ENCODE measurements at places on chromosomes 7 and 10.

DNA sequence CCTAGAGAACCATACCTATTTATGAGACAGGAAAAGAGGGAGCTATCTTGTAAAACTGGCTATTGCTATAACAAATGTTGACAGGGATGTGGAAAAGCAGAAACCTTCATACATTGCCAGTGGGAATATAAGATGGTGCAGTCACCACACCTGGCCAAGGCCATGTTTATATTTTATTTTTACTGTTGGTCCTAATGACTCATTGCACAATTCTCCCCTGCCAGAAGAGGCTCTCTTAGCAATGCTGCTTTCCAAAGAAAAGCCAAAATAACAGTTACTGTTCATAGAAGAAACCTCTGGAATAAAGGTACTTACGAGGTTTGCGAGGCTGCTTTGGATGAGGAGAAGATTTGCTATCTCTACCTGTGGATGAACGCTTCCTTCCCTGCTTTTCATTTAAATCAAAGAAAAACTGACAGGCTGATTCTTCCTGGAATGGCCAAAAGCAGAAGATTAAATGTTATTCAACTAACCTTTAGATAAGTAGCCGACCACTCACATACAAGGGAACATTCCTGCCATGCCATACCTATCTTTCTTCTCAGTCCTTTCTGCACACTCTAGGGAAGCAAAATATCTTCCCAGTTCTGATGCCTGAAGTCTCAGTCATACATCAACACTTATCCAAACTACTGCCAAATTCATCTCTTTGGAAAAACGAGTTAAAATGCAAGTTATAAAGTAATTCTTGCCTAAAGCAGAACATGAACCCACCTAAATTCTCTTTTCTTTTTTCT lies 16.3 kb upstream of the CHUK start:
- DNase-seq = no peak

GRCh38 chr10:3803295-3803926 lies 18.4 kb upstream of the KLF6 start:
- no peak for DNase-seq

GRCh38 chr7:102079140-102080018 lies 207.3 kb upstream of the SH2B2 start:
- DNase-seq = no peak

GRCh38 chr10:50426485-50426884 lies 175.2 kb upstream of the ASAH2 start:
- DNase-seq = no peak

DNA sequence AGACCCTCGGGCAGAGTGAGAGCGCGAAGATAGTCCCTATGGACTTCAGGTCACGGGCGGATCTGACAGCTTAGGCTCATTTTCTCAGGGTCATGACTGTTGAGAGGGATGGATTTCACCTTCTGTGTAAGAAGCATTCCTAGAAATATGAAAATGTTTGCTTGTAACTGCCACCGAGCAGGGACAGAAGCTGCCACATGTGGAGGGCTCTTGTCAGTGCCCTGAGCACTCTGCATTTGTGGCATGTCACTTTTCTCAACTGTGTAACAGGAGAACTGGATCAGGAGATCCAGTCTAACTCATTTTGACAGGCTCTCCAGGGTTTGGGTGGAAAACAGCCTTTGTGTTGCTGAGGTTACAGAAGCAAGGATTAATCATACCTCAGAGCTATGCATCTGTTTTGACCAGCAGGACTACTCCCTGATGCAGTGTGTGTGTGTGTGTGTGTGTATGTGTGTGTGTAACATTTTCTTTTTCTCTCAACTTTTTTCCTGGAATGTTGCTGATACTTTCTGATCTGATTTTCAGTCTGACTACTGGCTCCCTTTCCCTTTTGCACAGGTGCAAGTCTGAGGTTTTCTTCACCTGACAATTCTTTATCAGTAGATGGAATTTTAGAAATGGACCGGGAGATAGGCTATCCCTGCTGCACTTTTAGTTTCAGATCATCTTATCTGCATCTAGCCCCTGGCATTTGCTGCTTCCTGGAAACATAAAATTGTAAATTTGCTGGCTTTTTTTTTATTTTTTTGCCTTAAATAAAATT lies 183.3 kb downstream of the STK31 start:
- DNase-seq = no peak

GRCh38 chr7:139490130-139490529 lies 6.7 kb upstream of the KLRG2 start:
- no peak for DNase-seq
